ENCODE measurements at places on chromosomes 2 and 18.

DNA sequence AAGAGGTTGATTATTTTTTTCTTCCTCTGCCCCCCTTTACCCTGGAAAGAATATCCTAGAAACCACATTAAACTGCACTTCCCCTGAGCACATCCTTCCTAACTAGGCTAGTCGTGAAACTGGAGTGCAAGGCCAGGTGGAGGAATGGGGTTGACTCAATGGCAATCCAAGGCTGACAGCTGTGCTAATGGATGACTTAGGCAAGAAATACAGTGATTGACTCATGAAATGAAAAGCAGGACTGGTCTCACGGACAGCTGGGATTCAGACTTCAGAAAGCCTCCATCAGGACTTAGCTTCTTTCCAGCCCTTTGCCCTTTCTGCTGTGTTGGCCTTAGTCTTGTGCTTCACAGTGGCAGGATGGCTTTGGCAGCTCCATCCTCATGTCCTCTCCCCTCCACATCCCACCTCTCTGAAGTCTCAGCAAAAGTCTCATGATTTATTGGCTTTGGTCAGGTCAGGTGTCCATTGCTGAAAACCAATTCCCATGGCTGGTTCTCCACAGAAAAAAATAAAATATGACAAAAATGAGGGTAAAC, 33.8 kb downstream of the INSIG2 start:
- no peak for DNase-seq

GRCh38 chr2:158662421-158662820, 132.7 kb upstream of the DAPL1 start:
- DNase-seq: no peak

- DNase-seq: no peak
Observed at GRCh38 chr2:206657087-206657486, 14.8 kb downstream of the FAM237A start.

DNA sequence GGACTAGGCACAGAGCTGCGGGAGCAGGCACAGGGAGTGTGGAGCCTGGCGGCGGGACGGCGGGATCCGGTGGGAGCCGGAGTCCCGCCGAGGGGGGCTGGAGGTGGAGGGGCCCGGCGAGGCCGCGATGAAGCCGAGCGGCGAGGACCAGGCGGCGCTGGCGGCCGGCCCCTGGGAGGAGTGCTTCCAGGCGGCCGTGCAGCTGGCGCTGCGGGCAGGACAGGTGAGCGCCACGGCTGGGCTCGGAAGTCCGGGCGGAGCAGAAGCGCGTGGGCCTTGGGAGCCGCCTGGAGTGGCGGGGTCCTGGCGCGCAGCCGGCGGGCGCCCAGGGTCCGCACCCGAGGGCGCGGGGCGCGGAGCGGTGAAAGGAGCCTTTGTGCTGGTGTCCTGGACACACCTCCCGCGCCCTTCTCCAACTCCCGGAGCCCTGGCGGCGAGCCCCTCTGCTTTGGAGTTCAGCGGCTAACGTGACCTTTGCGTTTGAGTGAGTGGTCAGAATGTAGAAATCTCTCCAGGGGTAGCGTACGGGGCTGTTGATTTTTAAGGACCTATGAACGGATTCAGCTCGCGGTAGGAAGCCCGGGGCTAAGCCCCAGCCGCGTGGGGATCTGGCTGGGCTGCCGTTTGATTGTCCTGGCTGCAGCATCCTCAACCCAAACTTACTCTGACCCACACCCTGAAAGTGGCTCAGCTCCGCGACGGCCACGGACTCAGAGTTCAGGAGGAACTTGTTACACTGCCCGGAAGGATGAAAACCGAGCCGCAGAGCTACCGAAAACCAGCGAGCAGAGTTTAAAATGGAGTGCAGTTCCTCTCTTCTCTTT, 448 bp downstream of the IMPA2 start:
- DNase-seq: no peak

DNA sequence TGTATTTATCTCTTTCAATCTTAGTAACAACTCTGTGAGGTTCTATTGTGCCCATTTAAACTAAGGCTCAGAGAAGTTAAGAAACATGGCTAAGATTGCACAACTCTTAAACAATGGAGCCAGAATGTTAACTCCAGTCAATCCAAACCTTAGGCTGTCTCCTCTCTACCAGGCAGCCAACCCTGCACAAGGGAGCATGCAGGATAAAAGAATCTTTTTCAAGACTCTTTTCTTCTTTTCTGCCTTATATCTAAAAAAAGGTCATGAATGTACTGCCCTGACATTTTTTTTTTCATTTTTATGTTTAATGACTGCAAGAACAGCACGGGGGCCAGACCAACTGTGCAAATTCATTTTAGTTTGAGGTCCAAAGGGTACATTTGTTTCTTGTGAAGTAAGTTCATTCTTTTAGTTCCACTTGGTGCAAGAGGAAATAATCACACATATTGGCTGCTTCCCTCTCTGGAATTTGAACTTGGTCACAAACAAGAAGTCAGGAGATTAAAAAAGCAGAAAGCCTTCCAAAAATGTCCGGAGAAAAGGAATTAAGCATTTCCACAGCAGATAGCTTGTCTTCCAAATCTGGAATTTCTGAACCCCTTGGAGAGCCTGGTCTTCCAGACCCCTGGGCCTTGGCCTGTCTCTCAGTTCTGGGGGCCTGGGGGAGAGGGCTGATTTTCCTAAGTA, 96.0 kb upstream of the RIOK3 start:
- DNase-seq: no peak

- DNase-seq: no peak
Observed at GRCh38 chr2:29777161-29777560, 144.2 kb downstream of the ALK start.

Measured in NCI-H2107 (cell line).